Right renal pelvis (tissue), 4 donors: ENCODE measurements at places on chromosomes 7 and 10.

DNA sequence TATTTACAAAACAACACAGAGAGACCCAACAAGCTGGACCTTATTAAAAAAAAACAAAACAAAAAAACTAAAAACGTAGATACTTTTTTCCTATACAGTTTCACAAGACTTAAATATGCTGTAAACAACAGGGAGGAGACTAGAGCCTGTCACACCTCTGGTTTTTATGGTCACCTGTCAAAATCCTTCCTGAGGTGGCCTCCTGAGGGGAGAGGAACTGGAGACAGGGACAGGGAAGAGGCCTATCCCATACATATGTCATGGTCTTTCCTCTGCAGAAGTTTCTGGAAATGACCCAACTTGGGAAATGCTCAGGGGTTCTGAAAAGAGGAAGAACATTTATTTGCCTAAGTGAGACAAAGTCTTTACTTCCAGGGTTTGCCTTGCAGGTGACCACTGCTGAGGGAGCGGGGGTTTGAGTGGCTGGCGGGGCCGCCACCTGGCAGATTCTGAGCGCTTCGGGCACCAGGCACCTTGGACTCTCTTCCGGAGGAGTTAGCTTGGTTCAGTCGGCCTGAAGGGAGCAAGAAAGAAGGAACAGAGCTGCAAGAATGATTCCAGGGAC is 18.3 kb downstream of the CPA1 start:
- no peak for DNase-seq

DNA sequence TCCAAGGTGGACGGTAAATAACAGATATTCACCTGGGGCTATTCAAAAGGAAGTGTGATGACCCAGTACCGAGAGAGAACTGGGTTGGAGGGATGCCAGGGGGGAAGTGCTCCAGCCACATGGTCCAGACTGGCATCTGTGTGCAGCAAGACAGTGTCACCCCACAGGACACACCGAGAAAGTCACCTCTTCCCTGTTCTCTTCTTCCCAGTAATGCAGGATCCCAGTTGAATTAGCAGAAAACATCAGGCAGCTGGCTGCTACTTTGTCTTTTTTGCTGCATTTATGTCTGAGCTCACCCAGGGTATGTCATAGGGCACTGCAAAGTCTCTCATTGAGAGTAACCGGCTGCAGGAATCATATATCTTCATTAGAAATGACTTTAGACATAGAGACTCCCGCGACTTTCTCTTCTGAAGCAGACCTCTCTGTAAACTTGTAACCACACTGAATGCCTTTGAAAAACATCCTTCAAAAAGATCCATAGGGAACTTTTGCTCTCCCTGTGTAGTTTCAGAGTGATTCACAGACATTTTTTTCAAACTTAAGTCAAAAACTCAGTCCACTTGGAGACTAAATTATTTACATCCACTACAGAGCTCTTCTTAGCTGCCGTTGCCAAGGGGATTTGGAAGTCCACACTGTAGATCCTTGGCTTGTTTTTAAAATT is 609.0 kb upstream of the DPP6 start:
- no peak for DNase-seq

DNA sequence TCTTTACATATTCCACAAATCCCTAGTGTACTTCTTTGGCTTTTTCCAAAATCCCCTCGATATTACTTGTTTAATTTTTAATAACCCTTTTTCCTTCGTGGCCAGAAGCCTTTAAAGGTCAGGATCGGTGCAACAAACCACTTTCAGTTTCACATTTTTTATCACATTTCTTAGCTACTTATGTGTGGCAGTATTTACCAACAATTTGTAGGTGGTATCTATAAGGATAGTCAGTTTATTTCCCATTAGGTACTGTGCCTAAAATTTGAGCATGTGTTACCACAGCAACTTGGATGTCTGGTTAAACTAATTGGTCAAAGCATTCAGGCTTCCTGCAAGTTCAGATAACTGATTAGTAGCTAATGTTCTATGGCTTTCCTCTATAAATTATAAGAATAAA is 104.9 kb downstream of the CDK14 start:
- no peak for DNase-seq

GRCh38 chr10:11482306-11482705 is 129.1 kb downstream of the USP6NL start:
- no peak for DNase-seq

DNA sequence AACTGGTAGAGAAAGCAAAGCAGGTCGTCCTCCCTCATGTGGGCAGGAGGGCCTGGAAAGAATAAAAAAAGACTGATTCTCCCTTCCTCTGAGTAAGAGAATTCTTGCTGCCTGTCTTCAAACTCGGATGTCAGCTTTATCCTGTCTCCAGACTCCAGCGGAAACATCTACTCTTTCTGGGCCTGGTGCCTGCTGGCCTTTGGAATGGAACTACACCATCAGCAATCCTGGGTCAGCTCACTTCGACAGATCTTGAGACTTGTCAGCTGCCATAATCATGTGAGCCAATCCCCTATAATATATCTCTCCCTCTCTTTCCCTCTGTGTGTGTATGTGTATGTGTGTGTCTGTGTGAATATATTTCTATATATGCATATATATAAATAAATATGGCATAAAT is 411.0 kb upstream of the DPP6 start:
- no peak for DNase-seq

DNA sequence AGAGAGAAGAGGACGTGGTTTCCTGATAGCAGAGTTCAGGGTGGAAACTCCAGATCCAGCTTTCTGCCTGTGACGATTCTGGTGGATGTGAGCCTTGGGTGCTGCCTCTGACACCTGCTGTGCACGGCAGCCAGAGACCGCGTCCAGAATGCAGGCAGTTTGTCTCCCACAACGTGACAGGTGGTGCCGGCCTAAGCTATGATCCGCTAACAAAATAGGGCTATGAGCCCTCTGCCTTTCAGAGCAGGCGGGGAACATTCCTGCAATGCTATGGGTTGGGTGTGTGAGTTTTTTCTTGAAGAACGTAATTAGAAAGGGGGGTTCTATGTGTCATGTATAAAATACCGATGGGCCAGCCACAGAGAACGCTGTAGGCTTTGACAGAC is 297.3 kb upstream of the PRKCQ start:
- DNase-seq = no peak

GRCh38 chr7:51009716-51010496 is 227.2 kb upstream of the GRB10 start:
- DNase-seq = no peak

GRCh38 chr10:132477398-132478340 is 59.9 kb upstream of the INPP5A start:
- no peak for DNase-seq

- no peak for DNase-seq
These were observed 95.3 kb downstream of the CUX1 start for GRCh38 chr7:101912716-101913110.

GRCh38 chr10:78458983-78459638 is 425.4 kb downstream of the RPS24 start:
- no peak for DNase-seq

DNA sequence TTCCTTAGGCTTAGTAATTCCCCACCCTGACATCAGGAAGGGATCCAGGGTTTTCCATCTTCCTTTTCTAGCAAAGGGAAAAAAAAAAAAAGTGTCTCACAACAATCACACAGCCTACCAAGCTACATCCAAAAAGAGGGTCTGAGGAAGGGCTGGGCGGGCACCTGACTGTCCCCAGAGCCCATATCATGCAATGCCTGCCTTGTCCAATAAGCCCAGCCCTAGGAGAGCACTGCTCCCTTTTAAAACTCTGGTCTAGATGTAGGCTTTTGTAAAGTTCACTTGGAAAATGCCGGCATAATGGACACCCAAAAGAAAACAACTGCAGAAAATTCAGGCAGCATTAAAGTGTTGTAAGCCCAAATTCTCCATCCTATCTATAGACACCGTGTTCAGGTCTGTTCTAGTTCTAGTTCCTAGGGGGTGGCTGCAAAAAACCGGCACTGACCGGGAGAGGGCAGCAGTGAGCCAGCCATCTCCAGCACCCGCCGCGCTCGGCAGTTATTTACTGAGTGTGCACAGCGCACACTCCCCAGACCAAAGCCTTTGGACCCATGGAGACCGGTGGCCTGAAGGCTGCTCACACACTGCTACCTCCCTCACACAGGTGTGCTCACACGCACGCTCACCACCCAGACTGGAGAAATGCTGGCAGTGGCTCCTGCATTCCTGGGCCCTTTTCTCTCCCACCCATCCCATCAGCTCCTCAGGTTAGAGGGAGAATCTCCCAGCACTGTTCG is 48.7 kb downstream of the PODXL start:
- peak; percentile 53 for DNase-seq

- DNase-seq = no peak
These were observed 29.6 kb downstream of the SLC16A12 start for GRCh38 chr10:89505640-89506275.

DNA sequence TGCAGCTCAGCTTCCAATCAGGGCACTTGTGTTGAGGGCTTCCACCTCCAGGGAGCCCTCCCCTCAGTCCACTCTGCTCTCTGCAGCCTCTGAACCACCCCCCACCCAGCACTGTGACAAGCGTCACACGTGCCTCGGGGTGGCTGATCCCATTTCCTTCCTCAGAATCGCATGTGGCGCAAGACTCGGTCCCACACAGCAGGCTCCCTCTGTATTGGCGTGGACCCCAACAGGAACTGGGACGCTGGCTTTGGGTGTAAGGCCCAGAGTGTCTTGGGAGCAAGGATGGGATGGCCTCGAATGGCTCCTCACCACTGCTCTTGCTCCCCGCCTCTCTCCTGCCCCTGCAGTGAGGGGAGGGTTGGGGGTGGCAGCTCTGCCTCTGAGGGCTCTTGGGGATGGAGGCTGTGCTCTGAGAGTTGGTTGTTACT is 4.1 kb downstream of the CPA1 start:
- no peak for DNase-seq

DNA sequence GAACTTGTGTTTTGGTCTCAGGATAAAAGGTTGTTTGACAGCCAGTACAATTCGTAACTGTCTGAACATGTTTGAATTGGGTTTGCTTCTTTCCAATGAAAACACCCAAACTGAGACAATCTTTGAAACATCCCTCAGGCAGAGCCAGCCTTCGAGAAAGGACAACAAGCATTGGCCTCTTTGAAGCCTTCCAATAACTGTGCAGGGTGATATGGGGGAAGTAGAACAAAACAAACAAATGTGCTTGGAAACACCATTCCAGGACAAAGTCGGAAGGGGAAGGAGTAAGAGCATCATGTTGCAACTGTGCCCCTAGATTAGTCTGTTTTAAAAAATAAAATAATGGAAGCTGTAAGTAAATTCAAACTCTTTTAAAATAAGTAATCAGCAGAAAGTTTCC is 39.5 kb downstream of the IL2RA start:
- DNase-seq = no peak

DNA sequence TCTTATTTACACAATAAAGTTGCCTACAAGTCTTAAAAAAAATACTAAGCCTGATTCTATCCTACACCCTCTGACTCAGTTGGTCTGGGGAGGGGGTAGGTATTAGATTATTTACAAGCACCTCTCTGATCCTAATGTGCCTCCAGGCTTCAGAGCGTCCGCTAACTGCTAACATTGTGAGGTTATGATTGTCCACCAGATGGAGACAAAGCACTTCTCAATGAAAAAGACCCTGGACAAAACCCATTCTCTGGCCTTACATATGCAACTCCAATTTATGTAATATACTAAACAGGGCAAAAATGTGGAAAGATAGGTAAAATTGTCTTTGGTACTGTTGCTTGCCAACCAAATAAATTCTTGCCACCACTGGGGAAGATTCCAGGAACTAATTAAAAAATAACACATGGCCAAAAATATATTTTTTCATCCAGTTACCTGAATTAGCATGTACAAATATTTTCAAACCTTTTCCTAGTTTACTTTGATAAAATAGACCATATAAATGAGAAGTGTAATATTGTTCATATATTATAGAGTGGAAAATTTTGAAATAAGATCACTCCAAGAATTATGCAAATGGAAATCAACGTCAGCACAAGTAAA is 92.4 kb downstream of the KIF20B start:
- peak; percentile 48 for DNase-seq

DNA sequence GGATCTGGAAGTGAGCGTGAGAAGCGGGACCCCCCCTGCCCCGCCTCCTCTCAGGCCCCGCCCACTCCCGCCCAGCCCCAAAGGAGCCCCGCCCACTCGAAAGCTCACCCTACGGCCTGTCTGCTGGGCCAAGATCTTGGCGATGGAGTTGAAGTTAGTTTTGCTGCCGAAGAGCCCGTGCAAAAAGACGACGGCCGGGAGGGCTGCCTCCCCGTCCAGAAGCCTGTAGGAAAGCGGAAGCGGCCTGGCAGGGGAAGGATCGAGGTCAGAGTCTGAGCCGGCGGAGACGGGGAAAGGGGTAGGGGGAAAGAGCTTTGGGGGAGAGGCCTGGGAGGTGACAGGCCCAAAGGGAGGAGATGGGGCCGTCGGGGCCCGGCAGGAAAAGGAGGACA is 386 bp downstream of the ABHD11 start:
- no peak for DNase-seq

- peak; percentile 46 for DNase-seq
These were observed 8.2 kb downstream of the TPK1 start for GRCh38 chr7:144827621-144828020.

DNA sequence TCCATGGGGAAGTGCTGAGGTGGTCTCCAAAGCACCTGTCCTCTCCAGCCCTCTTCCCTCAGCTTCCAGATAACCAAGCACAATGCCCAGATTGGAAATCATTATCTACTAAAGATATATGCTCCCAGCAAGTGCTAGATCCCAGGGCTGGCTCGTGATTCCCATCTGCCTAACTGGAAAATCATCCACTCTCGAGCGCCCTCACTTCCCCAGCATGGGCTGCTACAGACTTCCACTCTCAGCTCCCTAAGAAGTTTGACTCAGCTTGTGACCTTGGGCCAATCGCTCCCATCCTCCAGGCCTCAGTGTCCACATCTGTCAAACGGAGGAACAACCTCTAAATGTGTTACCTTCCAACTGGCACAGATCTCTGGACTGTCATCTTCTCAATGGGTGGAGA is 112.4 kb upstream of the ZMIZ1 start:
- DNase-seq = no peak

- DNase-seq = no peak
These were observed 40.0 kb downstream of the ETV1 start for GRCh38 chr7:13949445-13949844.

- no peak for DNase-seq
These were observed 48.1 kb downstream of the MYO3A start for GRCh38 chr10:25982107-25982506.

- no peak for DNase-seq
These were observed 264.4 kb downstream of the NEBL start for GRCh38 chr10:20632696-20633095.

GRCh38 chr10:124892905-124893304 is 49.0 kb upstream of the ZRANB1 start:
- DNase-seq = no peak
